ENCODE measurements at places on chromosomes 7 and 10. TPM values are rescaled to one million over a fixed set of nuclear protein-coding genes. Genes with fewer than 3 reads are reported as not detected.
A peak's percentile ranks its signal among the peaks of the same experiment; 100 is the strongest.

- no peak overlapping the region for H3K4me3 ChIP-seq
- peaks cover 45% of the 10 kb centered on the region for H3K27me3 ChIP-seq
- no peaks in the 10 kb centered on the region for H3K36me3 ChIP-seq
- no peak for DNase-seq
- H3K27ac ChIP-seq, result no peak overlapping the region
These were observed 1.7 kb upstream of the KCNH2 start for GRCh38 chr7:150979713-150980390.

GRCh38 chr10:59324597-59324996, 37.8 kb downstream of the FAM13C start:
- H3K27ac ChIP-seq, result no peak overlapping the region
- H3K27me3 ChIP-seq, result peaks cover 3% of the 10 kb centered on the region
- no peaks in the 10 kb centered on the region for H3K36me3 ChIP-seq
- no peaks in the 10 kb centered on the region for H3K4me1 ChIP-seq

DNA sequence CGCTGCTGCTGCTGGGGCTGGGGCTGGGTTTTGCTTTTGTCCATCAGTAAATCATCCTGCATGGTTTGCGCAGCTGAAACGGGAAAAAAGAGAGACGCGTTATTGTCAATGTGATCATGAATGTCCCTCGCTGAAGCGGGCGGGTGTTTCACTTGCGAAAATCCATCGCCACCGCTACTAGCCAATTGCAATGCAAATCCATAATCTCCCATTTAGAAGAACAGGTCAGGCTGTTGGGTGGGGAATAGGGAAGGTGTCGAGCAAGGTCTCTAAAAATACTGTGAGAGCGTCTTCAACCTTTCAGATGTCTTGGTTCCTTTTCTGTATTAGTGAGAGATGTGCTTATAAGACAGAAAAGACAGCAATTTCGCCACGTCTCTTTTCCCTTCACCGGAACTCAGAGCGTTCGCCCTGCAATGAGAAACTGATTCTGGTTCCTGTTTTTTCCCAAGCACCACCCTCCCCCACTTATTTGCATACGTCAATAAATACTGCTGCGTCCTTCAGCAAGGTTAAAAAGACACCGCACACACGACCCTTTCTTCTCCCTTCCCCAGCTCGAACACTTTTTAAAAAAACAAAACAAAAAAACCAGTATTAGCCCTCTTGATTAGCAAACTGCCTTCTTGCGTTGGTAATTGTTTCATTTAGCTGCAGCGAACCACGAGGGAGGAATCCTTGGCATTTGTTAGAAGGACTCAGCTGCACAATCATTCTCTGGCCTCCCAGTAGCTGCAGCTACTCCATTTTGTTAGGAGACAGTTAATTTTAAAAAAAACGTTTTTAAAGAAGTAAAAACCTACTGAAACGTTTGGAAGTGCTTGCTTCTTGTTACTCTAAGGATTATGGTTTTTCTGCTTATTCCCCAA, 50.4 kb downstream of the CPEB3 start:
- peak overlapping the region; percentile 79 for H3K27ac ChIP-seq
- peaks cover 35% of the 10 kb centered on the region for H3K4me1 ChIP-seq
- peak; percentile 57 for DNase-seq

- H3K4me3 ChIP-seq, result peak overlapping the region; percentile 81
- no peak overlapping the region for H3K27ac ChIP-seq
- H3K36me3 ChIP-seq, result no peaks in the 10 kb centered on the region
- H3K4me1 ChIP-seq, result peaks cover 11% of the 10 kb centered on the region
- peaks cover 17% of the 10 kb centered on the region for H3K27me3 ChIP-seq
These were observed 32.1 kb downstream of the EN2 start for GRCh38 chr7:155489862-155490696.

DNA sequence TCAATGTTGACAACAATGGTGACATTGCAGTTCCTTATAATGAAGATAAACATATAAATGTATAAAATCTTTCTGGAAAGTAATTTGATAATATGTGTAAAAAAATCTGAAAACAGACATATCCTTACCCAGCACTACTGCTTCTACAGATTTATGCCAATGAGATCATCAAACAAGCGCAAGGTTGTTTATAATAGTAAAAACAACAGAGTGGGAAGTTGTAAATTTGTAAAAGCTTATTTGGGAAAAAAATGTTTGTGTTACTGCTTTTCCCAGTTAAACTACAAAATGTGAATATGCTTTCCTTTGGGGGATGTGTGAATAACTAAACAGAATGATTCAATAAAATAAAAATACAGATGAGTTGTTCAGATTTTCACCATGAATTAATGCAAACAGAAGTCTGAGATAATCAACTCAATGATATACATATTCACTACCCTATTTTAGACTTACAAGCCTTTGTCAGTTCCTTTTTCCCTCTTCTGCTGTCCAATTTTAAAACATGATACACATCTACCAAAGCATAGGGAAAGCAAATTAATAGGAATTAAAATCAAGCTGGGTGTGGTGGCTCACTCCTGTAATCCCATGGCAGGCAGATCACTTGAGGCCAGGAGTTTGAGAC, 82.1 kb downstream of the USP6NL start:
- H3K4me1 ChIP-seq, result peaks cover 27% of the 10 kb centered on the region
- H3K27ac ChIP-seq, result no peak overlapping the region
- H3K27me3 ChIP-seq, result no peaks in the 10 kb centered on the region
- DNase-seq, result no peak
- H3K36me3 ChIP-seq, result no peaks in the 10 kb centered on the region

DNA sequence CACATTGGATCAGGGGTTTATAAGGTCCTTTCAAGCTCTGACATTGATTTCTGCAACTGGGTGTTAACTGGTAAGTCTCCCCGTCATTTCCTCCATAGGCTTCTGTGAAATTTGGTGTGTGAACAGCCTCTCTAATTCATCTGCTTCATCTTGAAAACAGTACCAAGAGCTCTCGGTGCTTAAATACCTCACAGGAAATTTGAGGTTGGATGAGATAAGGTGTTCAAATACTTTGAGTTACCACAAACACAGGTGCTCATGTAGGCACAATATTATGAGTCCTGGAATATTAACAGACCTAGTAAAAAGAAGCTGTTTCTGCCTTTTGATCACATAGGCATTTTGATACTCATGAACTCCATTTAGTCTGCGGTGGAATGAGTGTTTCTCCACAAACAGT, 85.2 kb downstream of the RTKN2 start:
- H3K4me3 ChIP-seq, result no peak overlapping the region
- no peaks in the 10 kb centered on the region for H3K27me3 ChIP-seq
- H3K4me1 ChIP-seq, result 0 out of 2 replicates have a peak, but pooled peaks cover 3% of the 10 kb centered on the region
- H3K36me3 ChIP-seq, result peaks cover 9% of the 10 kb centered on the region
- DNase-seq, result no peak
- H3K27ac ChIP-seq, result no peak overlapping the region

GRCh38 chr10:1824928-1825327, 87.6 kb upstream of the ADARB2 start:
- H3K27ac ChIP-seq, result no peak overlapping the region
- peaks cover 11% of the 10 kb centered on the region for H3K36me3 ChIP-seq
- no peaks in the 10 kb centered on the region for H3K4me1 ChIP-seq

DNA sequence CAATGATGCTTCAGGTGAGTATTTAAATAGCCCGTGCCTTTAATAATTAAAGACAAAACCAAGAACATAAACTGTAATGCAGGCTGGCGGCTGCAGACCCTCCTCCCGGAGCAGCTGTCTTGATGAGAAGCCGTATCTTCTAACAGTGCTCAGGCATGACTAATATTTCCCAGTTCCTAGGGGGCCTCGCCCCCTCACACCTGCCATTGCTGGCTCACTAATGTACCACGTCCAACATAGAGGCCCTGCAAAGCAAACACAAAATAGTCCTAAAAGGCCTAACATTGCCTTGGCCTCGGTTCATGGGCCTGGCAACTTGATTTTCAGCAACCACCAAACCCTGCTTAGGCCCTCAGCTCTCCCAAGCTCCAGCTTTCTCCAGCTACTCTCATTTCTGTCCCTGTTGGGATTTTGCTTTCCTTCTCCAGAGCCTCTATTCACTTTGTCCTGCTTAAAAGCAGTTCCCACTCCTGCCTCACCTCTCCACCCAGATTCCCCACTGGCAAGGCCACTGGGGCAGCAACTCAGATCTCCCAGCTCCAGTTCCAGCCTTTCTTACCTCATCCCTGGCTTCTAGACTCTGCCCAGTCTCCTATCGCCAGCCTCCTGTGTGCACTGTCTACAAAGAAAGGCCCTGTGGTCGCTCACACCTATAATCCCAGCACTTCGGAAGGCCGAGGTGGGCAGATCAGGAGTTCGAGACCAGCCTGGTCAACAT, 16.2 kb downstream of the SORBS1 start:
- no peak overlapping the region for H3K27ac ChIP-seq
- H3K36me3 ChIP-seq, result no peaks in the 10 kb centered on the region
- no peak overlapping the region for H3K4me3 ChIP-seq
- no peak for DNase-seq
- H3K4me1 ChIP-seq, result no peaks in the 10 kb centered on the region

Gene STEAP4
- not detected for total RNA-seq

Gene MASTL
- total RNA-seq, result 6.8 TPM

Measured in HFFc6 (cell line).